ENCODE measurements at places on chromosomes 7 and 10. TPM values are rescaled to one million over a fixed set of nuclear protein-coding genes. Genes with fewer than 3 reads are reported as not detected.

The SHH gene
- not detected for total RNA-seq

The C7orf57 gene
- total RNA-seq: 0.14 TPM

The BTBD16 gene
- total RNA-seq: not detected

DNA sequence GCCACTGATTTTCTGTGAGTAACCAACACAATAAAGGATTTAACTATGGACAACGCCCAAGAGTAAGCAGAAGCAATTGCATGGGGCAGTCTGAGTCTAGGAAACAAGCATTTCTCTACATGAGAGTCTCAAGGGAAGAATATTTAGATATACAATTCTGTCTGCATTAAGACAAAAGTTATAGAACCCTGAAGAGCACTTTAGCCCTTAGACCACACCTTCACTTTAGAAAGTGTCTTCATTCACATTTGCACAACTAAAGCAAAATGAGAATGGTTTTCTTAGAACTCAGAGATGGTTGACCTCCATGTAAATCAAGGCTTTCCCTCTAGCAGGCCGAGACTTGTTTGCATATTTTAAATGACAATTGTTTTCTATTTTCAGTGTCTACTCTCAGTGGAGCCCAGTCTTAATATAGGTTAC lies 25.5 kb upstream of the TRIM24 start:
- no peak for DNase-seq

The SNCG gene
- total RNA-seq: 0.44 TPM

DNA sequence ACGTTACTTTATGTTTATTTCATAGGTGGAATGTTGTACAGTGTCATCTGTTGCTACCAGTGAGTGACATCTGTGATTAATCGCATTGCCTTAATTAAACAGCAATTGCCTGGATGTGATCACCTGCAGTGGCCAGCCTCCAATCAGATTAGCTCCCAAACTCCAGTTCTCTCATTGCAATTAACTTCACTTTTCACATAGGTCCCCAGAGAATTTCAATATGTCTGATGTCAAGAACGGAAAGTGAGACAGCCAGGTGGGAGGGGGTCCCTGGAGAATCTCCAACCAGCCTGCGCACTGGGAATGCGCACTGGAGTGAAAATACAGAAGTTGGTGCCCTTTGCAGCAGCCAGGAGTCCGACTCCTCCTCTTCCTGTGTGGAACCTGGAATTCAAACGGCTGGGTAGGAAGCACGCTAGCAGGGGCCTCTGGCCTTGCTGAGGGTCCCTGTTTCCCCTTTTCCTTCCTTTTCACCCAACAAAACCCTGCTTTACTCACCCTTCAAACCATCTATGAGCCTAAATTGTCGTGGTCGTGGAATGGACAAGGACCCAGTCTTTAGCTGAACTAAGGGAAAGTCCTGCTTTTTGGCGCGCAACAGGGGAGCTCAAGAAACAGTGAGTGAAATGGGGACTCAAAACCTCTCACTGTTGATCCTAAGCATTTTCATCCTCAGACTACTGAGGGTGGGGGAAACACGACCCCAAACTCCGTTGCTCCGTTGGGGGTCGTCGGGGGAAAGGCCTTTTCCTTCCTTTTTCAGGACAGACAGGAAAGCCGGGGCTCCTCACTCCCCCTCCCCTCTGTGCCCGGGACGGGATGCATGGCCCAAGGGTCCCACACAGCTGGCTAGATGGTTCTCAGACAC lies 1355.5 kb upstream of the LRRTM3 start:
- DNase-seq: no peak

DNA sequence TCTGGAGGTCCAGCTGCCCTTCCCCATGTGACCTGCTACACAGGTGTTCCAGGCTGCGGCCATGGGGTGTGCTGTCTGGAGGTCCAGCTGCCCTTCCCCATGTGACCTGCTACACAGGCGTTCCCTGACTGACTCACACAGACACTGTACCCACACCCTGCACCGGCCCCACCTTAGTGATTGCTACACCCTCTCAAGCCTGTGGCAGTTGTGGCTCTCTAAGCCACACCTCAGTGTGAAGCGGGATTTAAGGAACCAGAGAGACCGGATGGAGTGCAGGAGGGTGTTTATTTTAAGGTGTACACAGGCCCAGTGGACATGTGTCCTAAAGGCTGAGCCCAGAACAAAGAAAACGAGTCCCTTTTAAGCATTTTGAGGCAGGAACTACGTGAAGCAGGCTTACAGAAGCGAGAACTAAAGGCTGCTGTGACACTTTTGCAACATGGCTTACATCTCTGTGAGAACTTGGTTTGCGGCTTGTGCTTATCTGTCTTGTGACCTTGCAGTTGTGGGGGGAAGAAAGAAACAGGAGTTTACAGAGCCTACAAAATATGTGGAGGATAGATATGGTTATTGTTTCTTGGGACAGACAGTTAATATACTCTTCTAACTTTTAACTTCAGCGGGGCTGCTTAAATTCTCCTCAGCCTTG lies 326.4 kb downstream of the PAXIP1 start:
- DNase-seq: no peak

The OR9A2 gene
- not detected for total RNA-seq

The CCDC136 gene
- 10.6 TPM for total RNA-seq

The PTPN12 gene
- 9.8 TPM for total RNA-seq

GRCh38 chr10:102628451-102628911 lies 15.8 kb upstream of the TRIM8 start:
- DNase-seq: no peak

The CHN2 gene
- total RNA-seq: not detected

The ANXA8 gene
- total RNA-seq: not detected

- no peak for DNase-seq
Measured at GRCh38 chr7:46226860-46227259, 305.8 kb upstream of the IGFBP3 start.

GRCh38 chr7:39091774-39092173 lies 114.1 kb downstream of the POU6F2 start:
- no peak for DNase-seq

All from activated CD4-positive, alpha-beta T cell treated with anti-CD3 and anti-CD28 coated beads, Interleukin-2, amount 10 ng/mL, durations not matched to agents 24 days and 14 days (primary cell).